ENCODE measurements at places on chromosomes 11 and 22.

DNA sequence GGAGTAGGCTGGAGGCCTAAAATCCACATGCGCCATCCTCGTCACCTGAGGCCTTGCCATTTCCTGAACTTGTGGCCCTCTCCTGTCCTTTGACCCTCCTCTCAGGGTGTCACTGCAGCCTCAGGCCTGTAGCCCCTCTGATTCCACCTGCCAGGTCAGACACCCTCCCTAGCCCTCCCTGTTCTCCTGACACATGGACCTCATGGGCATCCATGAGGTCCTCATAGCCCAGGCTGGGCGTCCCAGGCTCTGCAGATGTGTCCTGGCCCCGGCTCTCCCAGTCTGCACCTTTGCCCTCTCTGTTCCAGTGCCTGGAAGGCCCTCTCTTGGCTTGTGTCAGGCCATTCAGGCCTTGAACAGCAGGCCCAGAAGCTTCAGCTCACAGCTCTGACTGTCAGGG, 15.8 kb downstream of the RAB36 start:
- no peak for DNase-seq

DNA sequence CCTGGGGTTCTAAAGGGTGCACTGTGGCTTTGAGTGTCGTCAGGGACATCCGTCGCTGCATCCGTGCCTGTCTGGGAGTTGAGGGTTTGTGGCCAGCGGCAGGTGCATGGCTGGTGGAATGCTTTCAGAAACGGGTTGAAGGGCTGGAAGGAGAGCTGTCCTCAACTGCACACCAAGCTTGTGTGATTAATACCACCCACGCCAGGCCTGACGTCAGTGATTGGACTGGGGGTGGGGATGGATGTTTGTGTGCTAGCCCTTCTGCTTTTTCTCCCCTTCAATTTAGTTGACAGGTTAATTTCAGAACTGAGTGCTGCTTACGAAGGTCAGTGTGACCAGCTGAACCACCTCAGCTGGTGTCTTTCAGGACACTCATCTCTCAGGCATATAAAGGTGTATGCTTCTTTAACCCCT, 3.2 kb upstream of the GAB2 start:
- DNase-seq: peak; percentile 81

DNA sequence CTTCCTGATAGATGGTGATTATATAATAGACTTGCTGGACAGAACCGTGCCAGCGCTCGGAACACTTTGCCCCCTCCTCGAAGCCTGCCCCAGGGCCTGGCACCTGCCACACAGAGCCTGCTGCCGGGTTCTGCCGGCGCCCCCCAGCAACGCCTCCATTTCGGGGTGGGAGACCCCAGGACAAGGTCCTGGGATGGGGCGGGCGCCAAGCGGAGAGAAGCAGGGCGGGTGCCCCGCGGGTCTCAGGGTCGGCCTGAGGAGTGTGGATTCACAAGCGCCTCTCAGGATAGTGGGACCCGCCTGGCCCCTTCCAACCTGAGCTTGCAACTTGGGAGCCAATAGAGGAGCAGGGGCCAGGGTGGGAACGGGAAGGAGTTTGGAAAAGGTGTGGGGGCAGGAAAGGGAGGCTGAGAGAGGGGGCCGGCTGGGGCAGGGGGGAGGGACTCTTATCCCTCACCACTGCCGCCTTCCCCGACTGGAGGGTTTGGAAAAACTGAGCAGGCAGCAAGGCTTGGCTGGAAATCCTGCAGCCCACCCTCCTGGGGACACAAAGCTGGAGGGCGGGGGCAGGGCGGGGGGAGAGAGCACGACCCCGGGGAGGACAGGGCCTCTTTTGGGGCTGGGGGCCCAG, 3.3 kb upstream of the BCL9L start:
- no peak for DNase-seq

GRCh38 chr22:38042488-38042790, 14.8 kb upstream of the PICK1 start:
- no peak for DNase-seq

- DNase-seq: no peak
These were observed 55.5 kb downstream of the LARGE1 start for GRCh38 chr22:33864723-33865130.

GRCh38 chr11:8593935-8594909, at the start of gene STK33:
Gene STK33, minus strand, starts transcription at chr11:8594228. Its CDS starts 119,323 bp downstream, at chr11:8474905.
- DNase-seq: no peak

All from skeletal muscle cell (primary cell).